Stimulated activated CD8-positive, alpha-beta memory T cell treated with anti-CD3 and anti-CD28 coated beads, Interleukin-12 subunit alpha, Interleukin-12 subunit beta, amount 100 ng/mL, for 4 hours (primary cell): ENCODE measurements at places on chromosomes 16 and 17.

- DNase-seq: no peak
Observed at GRCh38 chr17:48054238-48055185, 6.4 kb downstream of the NFE2L1 start.

- DNase-seq: no peak
Observed at GRCh38 chr16:89444151-89444723, 46.1 kb downstream of the ANKRD11 start.

DNA sequence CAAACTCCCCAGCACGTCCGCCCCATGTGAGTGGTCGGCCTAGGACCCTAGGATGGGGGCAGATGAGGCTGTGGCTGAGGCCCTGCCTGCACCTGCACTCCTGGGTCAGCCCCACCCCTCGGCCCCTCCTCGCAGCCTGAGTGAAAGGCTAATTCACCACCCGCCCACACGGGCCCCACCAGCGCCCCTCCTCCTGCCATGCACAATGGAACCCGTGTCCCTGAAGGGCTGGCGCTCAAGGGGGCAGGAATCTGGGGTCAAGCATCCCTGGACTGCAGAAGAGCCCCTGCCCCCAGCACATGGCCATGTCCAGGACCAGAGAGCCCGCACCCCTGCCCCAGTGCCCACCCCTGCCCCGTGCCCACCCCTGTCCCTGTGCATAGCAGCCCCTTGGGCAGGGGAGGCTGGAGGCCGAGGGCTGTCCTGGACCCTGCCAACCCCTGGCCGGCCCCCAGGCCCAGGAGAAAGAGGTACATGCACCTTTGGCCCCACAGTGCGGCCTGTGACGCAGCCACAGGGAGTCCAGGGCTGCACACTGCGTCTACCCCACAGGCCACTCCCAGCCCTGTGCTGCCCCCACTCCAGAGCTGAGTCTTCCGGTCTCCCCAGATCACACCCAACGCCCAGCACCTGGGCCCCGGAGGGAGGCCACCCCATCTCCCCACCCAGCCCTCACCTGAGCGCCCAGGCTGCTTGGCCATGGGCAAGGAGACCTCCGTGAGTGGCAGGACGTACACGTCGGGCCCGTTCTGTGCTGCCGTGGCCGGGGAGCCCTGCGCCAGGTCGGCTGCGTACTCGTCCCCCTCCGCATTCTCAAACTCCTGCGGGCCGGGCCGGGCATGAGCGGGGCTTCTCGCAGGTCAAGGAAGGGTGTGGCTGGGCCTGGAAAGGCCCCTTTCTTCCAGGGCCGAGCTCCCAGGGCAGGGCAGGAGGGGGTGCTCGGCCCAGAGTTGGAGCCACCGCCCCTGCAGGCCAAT, 34.6 kb upstream of the PVALEF start:
- DNase-seq: no peak

GRCh38 chr17:27994586-27994985, 47.9 kb upstream of the NLK start:
- no peak for DNase-seq

DNA sequence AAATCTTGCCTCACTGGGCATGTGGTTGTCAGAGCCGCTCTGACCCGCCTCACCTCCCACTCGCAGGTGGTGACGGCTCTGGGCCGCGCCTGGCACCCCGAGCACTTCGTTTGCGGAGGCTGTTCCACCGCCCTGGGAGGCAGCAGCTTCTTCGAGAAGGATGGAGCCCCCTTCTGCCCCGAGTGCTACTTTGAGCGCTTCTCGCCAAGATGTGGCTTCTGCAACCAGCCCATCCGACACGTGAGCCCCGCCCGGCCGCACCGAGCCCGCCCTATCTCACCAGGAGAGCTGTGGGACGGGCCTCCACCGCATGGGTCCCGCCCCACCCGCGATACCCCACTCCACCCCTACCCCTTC, 4.0 kb downstream of the TGFB1I1 start:
- no peak for DNase-seq

GRCh38 chr17:43927060-43927864, 15.0 kb downstream of the PPY start:
- no peak for DNase-seq
